ENCODE measurements at places on chromosomes 3 and 15.

- DNase-seq: no peak
Measured at GRCh38 chr3:13525827-13526625, 22.9 kb upstream of the FBLN2 start.

DNA sequence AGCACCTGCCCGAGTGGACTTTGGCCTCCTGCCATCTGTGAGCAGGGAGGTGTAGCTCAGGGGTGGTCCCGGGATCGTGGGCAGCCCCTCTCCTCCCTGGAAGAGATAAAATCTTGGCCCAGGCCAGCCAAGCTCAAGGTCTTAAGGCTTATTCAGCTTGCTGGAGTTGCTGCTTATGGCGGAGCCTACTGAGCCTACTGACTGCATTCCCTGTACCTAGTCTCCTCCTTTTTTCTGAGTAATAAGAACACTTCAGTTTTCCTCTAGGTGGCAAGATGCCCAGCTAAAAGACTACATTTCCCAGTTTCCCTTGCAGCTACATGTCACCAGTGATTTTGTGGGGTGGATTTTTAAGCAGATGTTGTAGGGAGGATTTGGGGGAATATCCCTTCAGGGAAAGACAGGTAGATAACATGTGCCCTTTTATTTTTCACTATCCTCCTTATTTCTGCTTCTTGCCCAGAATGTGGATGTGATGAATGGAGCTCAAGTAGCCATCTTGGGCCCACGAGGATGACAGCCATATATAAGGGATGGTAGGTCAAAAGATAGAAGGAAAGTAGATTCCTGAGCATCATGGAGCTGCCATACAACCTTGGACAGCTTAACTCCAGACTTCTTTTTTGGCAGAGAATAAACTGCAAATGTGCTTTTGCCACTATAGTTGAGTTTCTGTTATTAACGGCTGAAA, 41.4 kb upstream of the INSYN1 start:
- DNase-seq: no peak

DNA sequence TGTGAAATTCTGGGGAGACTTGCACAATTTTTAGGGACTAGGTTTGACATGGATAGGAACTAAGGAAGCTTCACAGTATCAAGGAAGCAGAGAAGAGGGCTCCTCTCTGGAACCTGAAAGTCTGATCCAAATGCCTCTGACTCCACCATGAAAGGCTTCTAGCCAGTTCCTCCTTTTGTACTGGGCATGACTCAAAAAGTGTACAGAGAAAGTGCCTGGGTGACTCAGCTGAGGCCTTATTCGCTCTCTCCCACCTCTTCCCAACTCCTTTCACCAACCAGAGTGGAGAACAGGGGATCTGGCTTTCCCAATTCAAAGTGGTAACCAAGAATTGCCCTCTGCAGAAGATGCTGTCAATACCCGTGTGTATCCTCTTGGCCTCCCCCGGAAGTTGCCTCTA, 342.9 kb upstream of the PROK2 start:
- DNase-seq: no peak

- no peak for DNase-seq
Measured at GRCh38 chr3:108150200-108150599, 59.4 kb upstream of the CD47 start.

DNA sequence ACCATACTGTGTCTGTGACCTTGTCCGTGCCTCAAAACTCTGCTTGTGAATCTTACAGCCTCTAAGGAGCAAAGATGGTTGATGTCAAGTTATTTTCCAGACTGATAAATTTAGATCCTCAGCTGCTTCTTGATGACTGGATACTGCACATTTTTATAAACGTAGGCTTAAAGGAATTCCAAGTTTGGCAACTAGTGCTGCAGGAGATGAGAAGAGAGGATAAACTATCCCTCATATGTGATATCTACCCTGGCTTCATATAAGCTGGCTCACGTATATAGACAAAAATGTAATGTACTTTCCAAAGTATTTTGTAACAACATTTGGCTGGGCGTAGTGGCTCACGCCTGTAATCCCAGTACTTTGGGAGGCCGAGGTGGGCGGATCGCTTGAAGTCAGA, 89.6 kb downstream of the GMPS start:
- DNase-seq: no peak

DNA sequence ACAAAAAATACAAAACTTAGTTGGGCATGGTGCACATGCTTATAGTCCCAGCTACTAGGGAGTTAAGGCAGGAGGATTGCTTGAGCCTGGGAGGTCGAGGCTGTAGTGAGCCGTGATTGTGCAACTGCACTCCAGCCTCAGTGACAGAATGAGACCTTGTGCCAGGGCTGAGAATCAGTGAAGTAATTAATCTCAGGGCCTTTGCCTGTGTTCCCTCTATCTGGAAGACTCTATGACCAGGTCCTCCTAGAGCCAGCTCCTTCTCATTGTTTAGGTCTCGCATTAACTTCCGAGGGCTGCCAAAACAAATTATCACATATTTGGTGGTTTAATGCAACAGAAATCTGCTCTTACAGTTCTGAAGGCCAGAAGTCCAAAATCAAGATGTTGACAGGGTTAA, 41.4 kb upstream of the FLNB start:
- DNase-seq: no peak

DNA sequence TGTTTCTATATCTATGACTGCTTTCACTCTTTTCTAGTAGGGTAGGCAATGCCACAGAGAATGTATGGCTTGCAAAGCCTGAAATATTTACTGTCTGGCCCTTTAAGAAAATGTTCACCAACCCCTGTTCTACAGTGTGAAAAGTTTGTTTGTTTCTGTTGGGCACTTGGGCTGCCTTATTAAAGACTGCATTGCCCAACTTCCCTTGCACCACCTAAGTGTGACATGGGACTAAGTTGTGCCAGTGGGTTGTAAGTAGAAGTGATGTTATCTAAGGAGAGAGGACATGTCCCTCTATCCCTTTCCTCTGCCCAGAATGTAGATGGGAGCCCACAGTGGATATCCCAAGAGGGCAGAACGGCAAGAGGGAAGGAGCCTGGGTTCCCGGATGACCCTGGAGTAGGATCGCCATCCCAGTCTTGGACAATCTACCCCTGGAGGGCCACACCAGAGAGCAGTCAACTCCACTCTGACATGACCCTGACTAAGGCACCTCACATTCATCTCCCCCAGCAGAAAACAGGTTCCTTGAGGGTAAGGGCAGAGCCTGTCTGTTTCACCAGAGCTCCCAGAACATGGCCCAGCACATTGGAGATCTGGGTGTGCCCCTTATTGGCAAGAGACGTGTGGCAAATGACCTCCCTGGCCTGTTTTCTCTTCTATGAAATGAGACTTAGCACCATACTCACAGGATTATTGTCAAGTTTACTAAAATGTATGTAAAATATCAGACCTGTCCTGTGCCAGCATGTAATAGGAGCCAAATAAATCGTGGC, 138.8 kb downstream of the SMAD6 start:
- DNase-seq: no peak

DNA sequence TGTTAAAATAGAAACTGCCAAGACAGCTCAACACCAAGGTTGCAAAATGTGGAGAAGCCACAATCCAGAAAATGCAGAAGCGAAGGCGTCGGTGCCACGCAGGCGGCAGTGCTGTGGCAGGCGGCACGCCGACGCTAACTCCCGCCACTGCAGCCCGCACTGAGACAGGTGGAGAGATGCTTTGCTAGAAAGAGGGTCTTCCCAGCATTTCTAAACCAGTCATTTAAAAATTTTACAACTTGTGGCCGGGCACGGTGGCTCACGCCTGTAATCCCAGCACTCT, 23.2 kb downstream of the CYFIP1 start:
- DNase-seq: no peak

DNA sequence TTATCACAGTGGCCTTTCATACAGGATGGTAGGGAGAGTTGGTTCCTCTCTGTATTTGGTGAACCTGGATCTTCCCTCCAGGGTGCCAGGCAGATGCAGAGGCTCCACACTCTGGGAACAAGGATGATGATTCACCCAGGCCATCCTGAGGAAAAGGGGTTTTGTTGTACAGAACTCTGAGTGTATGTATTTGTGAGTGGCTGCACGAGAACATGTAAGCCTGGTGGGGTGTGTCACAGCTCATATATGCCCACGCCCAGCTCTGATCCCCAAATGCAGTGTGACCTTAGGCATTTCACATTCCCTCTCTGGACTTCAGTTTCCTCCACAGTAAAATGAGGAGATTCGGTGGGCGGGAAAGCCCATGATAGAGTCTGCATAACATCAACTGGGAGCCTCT, 11.6 kb upstream of the CILP start:
- DNase-seq: no peak
